ENCODE measurements at places on chromosomes 4 and X.

GRCh38 chrX:67892401-67892800 is 348.6 kb downstream of the AR start:
- no peak for DNase-seq

GRCh38 chr4:42329421-42329820 is 67.9 kb upstream of the SHISA3 start:
- no peak for DNase-seq

DNA sequence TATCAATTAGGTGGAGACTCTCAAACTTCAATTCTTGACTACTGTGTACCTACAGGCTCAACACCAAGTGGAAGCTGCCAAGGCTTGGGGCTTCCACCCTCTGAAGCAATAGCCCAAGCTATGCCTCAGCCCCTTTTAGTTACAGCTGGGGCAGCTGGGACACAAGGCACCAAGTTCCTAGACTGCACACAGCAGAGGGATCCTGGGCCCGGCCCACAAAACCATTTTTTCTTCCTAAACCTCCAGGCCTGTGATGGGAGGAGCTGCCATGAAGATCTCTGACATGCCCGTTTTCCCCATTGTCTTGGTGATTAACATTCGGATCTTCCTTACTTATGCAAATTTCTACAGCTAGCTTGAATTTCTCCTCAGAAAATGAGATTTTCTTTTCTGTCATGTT is 3.4 kb upstream of the UGDH start:
- DNase-seq = no peak

GRCh38 chr4:81512757-81513501 is 41.2 kb upstream of the RASGEF1B start:
- no peak for DNase-seq

DNA sequence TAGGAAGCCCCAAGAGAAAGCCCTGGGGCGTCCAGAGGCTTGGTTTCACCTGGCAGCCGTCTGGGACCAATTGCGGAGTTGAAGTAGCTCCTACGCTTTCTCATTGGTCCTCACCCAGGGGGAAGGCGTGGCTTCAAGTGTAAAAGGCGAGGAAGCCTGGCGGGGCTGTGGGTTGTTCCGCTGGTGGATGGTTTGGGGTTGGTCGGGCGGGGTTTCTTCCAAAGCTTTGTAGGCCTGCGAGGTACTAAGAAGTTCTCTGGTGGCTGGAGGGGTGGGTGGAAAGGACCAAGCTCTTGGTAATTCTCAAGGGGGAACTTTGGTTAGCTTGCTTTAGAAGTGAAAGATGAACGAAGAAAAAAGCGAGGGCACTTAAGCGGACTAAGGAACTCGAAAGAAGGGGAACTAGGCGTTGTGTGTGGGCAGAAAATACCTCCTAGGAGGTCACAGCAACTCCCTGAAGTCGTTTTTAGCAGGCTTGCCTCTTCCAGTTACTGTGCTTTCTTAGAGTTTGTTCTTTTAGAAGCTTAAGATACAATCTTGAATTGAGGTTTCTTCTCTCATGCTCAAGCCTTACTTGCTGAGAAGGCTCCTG is 36.6 kb downstream of the CCNG2 start:
- peak; percentile 64 for DNase-seq

GRCh38 chr4:91147067-91147466 is 1019.9 kb downstream of the CCSER1 start:
- DNase-seq = no peak

- DNase-seq = no peak
These were observed 22.1 kb downstream of the BEX3 start for GRCh38 chrX:103398421-103398864.

GRCh38 chrX:131907488-131908314 is 115.4 kb upstream of the STK26 start:
- DNase-seq = no peak

DNA sequence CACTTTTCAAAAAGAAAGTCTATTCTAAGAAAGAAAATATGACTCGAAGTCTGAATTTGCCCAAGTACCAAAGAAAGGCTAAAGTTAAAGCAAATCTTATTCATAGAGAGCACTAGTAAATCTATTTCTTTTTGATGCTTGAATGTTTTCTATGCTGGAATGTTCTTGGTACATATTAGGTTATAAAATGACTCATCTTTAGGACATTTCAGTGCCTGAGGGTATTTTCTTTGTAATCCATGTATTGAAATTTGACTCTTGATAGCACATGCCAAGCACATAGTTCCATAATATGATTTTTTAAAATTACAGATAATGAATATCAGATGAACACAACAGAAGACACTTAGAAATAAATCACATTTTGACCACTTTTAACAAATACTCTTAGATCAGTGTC is 232.8 kb downstream of the TRIML1 start:
- no peak for DNase-seq

DNA sequence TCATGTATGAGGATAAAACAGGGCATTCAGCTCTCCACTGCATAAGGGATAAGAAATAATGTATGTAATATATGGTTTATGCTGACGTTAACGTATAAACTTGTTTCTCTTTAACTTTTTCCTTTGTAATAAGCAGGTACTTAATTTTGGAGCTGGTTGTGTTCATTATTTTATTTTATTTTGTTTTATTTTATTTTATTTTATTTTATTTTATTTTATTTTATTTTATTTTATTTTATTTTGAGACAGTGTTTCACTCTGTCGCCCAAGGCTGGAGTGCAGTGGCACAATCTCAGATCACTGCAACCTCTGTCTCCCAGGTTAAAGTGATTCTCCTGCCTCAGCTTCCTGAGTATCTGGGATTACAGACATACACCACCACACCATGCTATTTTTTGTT is 1932.6 kb upstream of the TENM3 start:
- no peak for DNase-seq

DNA sequence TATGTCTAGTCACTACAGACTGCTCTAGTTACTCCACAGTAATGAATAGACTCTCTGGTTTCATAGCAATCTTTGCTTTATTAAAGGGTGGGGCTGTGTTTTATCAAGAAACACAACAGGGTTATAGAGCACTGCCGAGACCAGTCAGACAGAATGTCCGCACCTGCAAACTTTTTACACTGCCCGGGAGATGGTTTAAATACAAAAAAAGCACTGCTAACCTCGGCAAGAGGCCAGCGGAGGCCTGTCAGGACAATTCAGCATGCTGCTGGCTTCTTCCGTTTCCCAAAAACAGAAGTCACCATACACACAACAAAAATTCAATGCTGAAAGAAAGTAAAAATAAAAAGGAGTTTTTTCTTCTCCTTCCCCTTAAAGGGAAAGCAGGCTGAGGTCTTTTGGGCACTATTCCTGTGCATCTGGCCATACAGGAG is 67.4 kb downstream of the IRF2 start:
- no peak for DNase-seq

DNA sequence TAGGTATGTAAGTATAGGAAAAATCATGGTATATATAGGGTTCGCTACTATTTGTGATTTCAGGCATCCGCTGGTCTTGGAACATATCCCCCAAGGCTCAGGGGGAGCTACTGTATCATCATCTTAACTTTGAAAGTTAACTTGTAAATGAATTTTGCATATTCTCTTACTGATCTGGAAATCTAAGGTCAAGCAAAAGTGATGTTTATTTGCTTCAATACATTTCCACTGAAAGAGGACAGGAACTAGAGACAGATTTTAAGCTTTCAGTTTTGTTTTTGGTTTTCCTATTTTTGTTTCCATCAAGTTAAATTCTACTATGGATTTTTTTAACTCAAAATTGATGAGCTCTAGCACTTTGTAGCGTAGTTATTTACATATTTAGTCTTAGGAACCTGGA is 56.2 kb downstream of the NAF1 start:
- DNase-seq = no peak

GRCh38 chrX:67651437-67652142 is 107.8 kb downstream of the AR start:
- no peak for DNase-seq

Measured in stimulated activated CD8-positive, alpha-beta memory T cell treated with anti-CD3 and anti-CD28 coated beads, Interleukin-2, amount 100 ng/mL, for 1 hour (primary cell).